ENCODE measurements at places on chromosomes 4 and X.

DNA sequence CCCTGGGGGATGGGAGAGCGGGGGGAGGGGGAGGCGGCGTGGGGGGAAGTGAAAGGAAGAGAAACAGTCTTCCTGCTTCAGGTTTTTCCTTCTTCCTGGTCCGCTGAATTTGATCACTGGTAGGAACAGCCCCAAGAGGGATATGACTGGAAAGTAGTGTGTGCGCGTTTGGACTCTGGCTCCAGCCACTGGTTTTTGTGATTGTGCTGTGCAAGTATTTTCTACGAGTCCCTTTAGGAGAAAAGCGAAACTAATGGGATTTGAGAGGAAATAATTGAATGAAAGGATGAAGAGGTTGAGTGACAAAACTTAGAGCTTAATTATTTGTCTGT is 836 bp downstream of the PRRG1 start:
- DNase-seq: no peak

DNA sequence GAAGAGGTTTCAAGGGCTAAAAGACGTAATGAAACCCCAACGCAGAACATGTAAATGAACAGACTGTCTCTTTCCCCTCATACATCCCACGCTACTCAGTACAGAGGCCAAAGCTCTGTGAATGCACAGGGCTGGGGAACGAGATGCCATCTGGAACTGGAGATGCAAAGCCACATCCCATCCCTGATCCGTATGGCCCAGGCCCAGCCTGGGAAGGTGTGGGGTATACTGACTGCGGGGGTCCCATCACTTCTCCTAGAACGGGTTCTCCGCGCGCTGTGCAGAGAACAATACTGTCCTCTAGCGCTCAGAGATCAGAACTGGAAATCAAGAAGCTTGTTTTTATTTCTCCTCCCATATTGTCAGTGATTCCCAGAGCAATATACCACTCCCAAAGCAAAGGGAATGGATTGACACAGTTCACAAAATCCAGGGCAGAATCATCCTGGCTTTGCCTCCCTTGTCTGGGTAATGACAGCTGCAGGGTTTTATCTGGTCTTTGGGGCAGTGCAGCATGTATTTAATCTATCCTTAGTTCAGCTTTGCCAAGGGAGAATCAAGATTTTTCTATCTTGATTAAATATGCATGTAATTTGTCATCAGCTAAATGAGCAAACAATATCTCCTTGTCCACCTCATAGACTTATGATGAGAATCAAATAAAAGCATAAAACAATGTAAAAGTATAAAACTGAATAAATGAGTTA is 47.3 kb upstream of the TLR3 start:
- DNase-seq: no peak

DNA sequence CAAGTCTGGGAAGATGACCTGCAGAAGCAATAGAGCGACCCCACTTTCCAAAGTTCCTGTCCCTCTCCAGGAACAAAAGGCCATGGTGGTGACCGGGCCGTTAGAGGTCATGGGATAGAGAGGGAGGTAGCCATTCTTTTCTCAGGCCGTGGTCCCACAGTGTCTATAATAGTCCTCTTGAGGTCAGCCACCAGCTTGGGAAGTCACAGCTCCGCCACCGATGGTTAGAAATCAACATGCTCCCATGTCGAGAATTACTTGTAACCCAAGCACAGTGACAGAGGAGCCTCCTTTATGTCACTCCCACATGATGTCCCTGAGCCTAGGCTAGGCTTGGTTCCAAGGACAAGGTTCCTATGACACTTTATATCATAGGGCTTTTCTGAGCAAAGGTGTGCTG is 48.3 kb upstream of the CBR4 start:
- DNase-seq: no peak

- DNase-seq: peak; percentile 39
These were observed at the start of gene SMIM10 for GRCh38 chrX:134990801-134991481. Gene SMIM10, plus strand, starts transcription at chrX:134990991. Its CDS starts 105 bp downstream, at chrX:134991096.

DNA sequence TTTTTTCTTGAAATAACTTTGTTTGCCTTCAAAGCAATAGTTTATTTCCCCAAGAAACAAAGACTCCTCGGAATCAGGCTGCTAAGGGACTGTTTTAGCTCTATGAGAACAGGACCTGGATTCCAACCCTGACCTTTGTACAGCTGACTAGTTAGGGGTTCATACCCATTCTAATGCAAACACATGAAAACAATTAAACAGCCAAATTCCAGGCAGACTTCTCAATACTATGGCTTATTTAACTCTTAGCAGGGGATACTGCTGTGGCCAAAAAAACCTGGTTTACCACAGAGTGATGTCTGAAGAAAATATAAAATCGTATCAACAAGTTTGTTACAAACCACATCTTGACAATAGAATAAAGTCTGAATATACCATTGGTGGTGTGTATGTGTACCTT is 129.6 kb upstream of the INTU start:
- no peak for DNase-seq

DNA sequence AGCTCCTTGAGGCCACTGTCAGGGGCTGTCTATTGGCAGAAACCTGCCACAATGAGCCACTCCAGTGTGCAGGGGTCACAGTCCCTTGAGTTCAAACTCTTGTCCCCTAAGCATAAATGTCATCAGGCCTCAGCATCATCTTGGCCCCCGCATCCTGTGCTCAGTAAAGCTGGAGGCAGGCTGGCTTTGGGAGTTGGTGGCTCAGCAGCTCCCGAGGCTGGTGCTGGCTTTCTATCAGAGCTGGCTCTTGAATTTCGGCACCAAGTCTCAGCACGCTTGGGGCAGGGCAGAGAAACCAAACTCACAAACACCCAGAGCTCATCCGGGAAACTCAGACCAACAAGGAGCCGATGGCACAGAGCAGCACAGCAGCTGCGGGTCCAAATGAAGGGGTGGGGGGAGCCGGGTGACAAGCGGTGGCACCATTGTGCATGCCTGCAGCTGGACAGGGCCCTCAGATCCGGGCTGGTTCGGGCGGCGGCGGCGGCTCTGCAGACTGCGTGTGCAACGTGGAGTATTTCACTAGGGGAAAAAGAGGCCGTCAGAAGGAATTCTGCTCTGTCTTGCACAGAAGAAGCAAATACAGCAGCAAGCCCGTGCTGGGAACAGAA is 75.5 kb downstream of the MTMR1 start:
- no peak for DNase-seq

- DNase-seq: no peak
These were observed 16.3 kb upstream of the NEIL3 start for GRCh38 chr4:177293208-177294033.

- DNase-seq: peak; percentile 37
These were observed 2.4 kb upstream of the PCDH10 start for GRCh38 chr4:133146574-133147241.

DNA sequence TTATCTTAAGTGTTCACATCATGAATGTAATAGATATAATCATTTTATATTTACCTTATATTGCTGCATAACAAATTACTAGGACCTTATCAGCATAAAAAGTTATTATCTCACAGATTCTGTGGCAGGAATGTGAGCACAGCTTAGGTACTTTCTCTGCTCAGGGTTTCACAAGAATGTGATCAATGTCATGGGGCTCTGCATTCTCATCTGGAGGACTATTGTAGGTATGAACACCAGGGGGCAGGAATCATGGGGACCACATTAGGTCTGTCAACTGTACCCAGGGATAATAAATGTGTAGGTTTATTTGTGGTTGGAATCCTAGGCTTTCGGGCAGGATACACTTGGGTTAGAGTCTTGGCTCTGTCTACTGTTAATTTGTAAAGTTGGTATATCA is 519.2 kb downstream of the ARAP2 start:
- DNase-seq: no peak

DNA sequence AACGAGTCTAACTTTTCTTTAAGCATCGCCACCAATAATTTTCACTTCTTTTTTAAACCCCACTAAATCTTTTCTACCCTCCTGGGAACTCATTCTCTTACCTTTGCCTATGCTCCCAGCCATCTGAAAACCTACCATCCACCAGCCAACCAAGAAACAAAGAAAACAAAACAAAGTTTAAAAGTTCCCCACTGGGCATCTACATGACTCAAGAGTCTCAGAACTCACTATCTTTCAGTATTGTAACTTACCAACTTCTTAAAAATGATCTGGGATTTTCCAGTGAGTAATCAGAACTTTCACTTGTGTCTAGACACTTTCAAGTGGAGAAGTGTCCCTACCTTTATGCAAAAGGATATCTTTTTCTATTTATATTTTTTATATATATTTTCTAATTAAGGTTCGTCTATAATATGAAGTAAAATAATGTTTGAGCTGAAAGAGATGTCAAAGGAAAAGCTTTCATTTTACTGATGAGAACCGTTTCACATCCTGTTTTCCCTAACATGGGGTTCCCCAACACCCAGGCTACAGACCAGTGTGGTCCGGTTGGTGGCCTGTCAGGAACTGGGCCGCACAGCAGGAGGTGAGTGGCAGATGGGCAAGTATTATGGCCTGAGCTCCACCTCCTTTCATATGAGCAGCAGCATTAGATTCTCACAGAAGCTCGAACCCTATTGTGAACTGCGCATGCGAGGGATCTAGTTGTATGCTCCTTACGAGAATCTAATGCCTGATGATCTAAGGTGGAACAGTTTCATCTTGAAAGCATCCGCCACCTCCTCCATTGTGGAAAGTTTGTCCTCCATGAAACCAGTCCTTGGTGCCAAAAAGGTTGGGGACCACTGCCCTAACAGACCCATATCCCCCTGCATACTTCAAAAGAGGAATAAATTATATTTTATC is 9.8 kb upstream of the TIGD2 start:
- DNase-seq: no peak

- DNase-seq: no peak
These were observed 14.9 kb downstream of the NKX6-1 start for GRCh38 chr4:84484236-84484635.

- DNase-seq: peak; percentile 72
These were observed 29.2 kb downstream of the HTT-AS start for GRCh38 chr4:3044870-3045819.

- DNase-seq: peak; percentile 44
These were observed 149.9 kb downstream of the CHIC2 start for GRCh38 chr4:53914313-53915016.

DNA sequence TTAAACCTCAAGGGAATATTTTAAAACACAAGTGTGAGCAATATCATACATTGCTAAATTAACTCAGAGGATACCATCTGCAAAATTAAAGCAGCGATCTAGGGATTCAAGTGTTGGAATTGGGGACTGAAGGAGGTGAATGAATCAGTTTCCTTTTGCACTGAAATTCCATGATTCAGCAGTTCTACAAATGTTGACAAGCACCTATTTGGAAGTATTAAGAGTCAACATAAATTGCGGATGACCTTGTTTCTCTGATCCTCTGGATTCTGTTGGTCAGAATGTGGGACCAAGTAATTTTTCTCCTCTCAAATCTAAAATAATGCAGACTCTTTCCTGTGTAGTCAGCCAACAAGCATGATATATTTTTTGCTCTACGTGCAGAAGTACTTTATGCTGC is 78.8 kb downstream of the LDB2 start:
- DNase-seq: no peak

- DNase-seq: no peak
These were observed 488.7 kb downstream of the TRIML1 start for GRCh38 chr4:188627892-188628291.

- DNase-seq: no peak
These were observed 91.2 kb upstream of the ELOVL6 start for GRCh38 chr4:110289601-110290100.

DNA sequence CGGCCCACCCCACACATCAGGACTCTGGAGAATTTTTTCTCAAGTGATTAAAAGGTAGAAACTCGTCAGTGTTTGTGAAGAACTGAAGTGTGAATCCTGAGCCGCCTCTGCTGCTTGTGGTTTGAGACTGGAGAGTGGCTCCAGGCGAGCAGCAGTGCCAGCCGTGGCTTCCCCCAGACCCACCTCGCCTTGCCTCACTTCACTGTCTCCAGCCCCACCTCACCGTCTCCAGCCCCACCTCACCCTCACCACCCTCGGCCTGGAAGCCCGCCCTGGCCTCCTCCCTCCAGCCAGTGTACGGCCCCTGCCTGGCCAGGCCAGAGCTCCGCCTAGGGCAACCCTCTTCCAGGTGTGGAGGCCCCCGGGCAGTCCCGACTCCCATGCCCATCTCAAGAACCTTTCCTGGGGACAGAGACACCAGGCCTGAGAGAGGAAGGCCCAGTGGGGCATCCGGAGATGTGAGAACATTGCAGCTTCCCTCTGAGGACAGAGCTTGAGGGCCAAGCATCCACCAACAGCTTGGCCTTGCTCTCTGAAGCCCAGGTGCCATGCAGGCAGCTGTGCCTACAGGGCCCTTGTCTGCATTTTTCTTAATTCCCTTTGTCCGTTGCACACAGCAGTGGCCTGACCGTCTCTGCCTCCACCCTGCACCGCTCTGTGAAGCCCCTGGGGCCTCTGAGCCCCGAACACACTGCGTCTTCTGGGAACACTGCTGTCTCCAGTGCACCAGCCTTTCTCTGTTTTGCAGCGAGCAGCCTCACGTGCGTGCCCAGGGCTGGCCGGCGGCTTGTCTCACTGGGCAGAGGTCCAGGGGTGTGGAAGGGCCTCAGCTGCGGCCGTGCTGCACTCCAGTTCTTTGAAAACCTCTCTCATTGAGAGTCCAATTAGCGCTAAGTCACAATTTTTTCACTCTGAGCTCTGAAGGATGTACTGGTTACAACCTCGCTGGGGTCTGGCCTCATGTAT is 13.8 kb downstream of the SH3BP2 start:
- DNase-seq: no peak

GRCh38 chrX:154115750-154116149 is 18.2 kb upstream of the MECP2 start:
- no peak for DNase-seq

- no peak for DNase-seq
These were observed 28.5 kb upstream of the WNK3 start for GRCh38 chrX:54386314-54386713.

DNA sequence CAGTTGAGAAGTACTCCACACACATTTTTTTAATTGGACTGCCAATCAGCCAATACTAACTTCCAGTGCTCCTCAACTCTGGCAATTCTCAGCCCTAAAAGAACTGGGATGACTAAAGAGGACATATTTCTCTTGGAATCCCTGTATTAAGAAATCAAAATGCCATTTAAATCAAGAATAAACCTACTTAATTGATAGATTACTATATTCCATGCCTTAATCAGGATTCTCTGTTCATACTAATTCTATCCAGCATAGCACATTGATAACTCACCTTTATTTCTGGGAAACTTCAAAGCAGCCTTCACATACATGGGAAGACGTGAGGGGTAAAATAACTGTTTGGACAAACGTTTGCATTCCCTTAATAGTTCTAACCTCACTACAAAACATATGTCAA is 93.0 kb upstream of the DKK2 start:
- DNase-seq: no peak

- no peak for DNase-seq
These were observed 505.4 kb upstream of the PITX2 start for GRCh38 chr4:111128327-111128726.

DNA sequence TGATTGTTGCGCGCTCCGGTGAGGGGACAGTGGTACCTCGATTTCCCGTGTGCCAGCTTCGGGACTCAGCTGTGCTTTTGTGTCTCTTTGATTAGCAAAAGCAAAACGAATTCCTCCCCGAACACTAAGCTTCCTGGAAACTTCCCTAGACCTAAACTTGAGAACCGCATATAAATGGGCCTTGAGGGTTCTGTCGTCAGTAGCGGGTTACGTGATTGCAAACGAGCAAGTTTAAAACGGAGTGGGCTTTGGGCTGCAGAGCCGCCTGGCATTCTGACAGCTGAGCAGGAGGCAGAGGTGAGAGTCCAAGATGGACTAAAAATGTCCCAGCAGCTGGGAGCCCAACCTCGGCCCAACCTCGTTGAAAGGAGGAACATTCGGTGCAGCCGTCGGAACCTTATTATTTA is 1.2 kb upstream of the TAPT1 start:
- no peak for DNase-seq

- no peak for DNase-seq
These were observed 188.0 kb downstream of the STIM2 start for GRCh38 chr4:27048429-27049238.

- no peak for DNase-seq
These were observed 226.7 kb upstream of the NOCT start for GRCh38 chr4:138788857-138789256.
